ENCODE measurements at places on chromosomes 4 and X.

GRCh38 chrX:7706032-7706431 is 136.9 kb upstream of the VCX start:
- DNase-seq, result no peak

- no peak for DNase-seq
Observed at GRCh38 chrX:63275127-63275526, 76.0 kb downstream of the SPIN4 start.

DNA sequence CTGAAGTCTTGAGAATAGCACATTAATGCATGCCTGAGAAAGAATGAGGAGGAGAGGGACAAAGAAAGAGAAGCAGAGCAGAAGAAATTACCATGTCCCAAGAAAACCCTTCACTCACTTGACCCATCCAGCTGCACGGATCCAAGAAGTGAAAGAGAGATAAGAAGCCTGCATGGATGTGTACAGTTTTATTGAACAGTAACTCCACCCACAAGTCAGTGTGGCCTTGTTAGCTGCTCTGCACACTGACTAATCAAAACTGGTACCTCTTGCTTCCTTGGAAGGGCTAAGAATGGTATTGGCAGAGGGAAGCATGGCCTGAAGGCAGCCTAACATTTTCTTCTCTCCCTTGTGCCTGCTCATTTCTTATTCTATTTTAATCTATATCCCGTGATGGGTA is 163.9 kb downstream of the SLC7A11 start:
- DNase-seq, result no peak

- no peak for DNase-seq
Observed at GRCh38 chrX:44247468-44247867, 96.0 kb downstream of the EFHC2 start.

DNA sequence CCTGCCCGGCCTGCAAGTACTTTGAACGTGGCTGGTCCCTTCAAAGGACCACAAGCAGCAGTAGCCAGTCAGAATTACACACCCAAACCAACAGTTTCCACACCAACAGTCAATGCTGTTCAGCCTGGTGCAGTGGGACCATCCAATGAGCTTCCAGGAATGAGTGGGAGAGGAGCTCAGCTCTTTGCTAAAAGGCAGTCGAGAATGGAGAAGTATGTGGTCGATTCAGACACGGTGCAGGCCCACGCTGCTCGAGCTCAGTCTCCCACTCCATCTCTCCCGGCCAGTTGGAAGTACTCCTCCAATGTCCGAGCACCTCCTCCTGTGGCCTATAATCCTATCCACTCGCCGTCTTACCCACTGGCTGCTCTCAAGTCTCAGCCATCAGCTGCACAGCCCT is 104.4 kb upstream of the MYOZ2 start:
- no peak for DNase-seq

DNA sequence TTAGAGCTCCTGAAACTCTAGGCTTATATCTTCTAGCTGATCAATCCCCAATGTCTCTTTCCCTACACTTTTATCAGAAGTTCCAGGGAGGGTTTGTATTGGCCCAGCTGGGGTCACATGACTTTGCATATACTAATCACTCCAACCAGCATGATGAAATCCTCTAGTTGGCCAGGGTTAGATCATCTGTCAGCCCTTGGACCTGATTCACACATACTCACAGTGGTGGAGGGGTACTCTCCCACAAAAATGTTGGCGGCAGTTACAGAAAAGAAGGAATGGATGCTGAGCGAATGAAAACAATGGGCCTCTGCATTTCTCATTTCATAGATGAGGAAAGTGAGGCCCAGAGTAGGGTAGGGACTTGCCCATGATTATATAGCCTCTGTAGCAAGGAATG is 151.1 kb downstream of the PJA1 start:
- DNase-seq, result no peak

GRCh38 chr4:51840781-51841180 is 2.2 kb upstream of the DCUN1D4 start:
- DNase-seq, result no peak

GRCh38 chr4:76981644-76982043 is 32.1 kb downstream of the SEPTIN11 start:
- no peak for DNase-seq

Data from CD4-positive, alpha-beta memory T cell (primary cell).